ELR (cell line): ENCODE measurements at places on chromosomes 3 and 15.

DNA sequence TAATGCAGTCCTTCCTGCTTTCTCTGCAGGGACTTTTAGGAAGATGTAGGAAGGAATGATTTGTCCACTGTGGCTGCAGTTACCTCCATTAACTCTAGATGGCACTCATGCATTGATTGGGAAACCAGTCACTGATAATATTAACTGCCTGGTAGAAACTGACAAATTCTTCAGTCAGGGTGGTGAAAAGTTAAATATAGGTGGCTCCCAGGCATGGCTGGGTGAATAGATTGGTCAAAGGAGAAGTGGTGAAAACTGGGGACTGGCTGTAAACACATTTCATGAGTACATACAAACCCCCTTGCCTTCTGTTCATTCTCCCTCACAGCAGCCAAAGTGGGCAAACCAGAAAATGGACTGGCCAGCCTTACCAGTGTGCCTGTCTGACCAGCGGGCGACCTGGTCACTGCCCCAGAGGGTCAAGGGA, 333.4 kb downstream of the THSD4 start:
- peak; percentile 72 for DNase-seq

GRCh38 chr3:188125076-188125475, 28.9 kb upstream of the LPP start:
- no peak for DNase-seq

DNA sequence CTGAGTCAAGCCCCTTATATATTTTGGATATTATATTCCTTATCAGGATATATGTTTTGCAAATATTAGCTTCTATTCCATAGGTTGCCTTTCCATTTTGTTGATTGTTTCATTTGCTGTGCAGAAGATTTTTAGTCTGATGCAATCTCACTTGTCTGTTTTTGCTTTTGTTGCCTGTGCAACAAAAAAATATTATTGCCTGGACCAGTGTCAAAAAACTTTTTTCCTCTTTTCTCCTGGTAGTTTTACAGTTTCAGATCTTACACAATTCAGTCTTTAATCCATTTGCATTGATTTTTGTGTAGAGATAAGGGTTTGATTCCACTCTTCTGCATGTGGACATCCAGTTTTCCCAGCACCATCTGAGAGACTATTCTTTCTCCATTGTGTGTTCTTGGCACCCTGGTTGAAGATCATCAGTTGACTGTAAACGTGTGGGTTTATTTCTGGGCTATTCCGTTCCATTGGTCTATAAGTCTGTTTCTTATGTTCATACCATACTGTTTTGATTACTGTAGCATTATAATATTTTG, 228.9 kb upstream of the NR2E3 start:
- DNase-seq: no peak

- no peak for DNase-seq
Observed at GRCh38 chr3:142636664-142637063, 40.5 kb downstream of the PLS1 start.

DNA sequence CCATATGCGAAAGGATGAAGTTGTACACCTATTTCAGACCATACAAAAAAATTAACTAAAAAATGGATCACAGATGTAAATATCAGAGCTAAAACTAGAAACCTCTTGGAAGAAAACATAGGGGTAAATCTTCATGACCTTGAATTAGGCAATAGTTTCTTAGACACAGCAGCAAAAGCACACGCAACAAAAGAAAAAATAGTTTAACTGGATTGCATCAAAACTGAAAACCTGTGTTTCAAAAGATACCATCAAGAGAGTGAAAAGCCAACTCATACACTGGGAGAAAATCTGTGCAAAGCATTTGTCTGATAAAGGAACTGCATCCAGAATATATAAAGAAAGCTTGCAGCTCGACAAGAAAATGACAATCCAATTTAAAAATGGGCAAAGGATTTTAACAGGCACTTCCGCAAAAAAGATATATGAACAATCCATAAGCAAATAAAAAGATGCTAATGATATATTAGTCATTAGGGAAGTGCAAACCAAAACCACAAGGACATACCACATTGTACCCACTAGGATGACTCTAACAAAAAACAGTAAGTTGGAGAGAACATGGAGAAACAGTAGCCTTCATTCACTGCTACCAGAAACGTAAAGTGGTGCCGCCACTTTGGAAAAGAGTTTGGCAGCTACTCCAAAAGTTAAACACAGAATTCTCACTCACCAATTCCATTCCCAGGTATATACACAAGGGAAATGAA, 263.1 kb downstream of the ADAMTS17 start:
- DNase-seq: peak; percentile 13

- DNase-seq: no peak
Observed at GRCh38 chr15:60704129-60704528, 225.2 kb upstream of the ICE2 start.
